ENCODE measurements at places on chromosomes 6 and 20.
A peak's percentile ranks its signal among the peaks of the same experiment; 100 is the strongest.

DNA sequence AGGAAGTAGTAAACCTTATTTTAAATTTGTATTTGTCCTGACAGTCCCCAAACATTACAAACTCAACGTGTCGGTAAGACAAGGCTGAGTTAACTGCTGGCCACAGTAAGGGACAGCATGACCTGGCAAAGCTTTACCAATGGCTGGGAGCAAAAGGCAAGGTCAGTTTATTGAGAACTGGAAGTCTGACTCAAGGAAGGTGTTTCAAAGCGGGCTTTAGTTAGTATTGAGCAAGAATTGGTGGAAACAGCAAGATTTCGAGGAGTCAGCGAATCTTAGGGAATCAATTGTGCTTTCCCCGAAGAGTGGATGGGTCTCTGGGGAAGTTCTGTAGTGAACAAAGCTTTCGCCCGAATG, 885 bp upstream of the GZF1 start:
- DNase-seq = no peak

DNA sequence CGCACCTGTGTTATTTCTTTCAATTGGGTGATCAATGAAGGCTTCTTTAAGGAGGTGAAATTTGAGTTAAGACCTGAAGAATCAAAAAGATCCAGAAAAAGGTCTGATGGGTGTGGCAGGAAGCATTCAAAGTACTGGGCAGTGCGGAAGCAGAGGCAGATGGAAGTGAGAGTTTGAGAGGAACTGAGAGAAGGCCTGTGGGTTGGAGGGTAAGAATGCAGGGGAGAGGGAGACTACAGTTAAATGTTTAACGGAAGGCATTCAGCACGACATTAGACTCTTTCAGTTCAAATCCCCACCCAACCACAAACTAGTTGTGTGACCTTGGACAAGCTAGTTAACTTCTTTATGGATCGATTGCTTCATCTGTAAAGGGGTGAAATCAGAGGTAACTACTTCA, 50.5 kb upstream of the GCM1 start:
- no peak for DNase-seq

DNA sequence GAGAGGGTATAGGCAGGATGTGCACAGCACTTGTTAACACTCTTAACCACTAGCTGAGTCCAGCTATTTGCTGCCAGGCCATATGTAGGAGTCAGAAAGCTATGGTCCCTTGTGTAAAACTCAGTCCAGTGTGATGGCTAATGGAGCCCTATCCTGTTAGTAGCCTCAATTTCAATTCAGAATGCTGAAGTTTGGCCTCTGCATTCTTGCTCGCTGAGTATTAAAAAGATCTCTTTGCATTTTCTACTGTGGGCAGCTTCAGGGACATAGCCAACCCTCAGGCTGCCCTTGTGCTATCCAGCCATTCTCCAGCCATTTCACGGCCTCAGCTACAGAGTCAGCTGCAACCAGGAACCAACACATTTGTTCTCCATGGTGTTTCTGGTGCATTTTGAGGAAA, 92.5 kb downstream of the SPTLC3 start:
- DNase-seq = no peak

GRCh38 chr20:37369846-37370245, 23.9 kb downstream of the SRC start:
- DNase-seq = no peak

DNA sequence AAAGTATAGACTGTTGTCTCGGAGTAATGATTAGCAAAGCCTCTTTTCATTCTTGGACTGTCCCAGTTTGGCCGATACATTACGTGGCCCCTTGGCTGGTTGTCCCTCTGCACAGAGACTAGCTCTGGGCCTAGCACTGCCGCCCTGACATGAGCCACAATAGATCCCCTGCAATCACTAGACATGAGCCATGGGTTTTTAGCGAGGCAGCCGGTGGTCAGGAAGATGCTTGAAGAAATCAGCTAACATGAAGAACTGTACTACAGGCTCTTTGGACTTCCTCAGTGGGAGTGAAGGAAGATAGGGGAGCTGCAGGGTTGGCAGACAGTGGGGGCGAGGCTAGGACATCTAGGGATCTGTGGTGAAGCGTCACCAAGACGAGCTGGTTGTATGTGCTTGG, 11.0 kb downstream of the DUSP22 start:
- no peak for DNase-seq

DNA sequence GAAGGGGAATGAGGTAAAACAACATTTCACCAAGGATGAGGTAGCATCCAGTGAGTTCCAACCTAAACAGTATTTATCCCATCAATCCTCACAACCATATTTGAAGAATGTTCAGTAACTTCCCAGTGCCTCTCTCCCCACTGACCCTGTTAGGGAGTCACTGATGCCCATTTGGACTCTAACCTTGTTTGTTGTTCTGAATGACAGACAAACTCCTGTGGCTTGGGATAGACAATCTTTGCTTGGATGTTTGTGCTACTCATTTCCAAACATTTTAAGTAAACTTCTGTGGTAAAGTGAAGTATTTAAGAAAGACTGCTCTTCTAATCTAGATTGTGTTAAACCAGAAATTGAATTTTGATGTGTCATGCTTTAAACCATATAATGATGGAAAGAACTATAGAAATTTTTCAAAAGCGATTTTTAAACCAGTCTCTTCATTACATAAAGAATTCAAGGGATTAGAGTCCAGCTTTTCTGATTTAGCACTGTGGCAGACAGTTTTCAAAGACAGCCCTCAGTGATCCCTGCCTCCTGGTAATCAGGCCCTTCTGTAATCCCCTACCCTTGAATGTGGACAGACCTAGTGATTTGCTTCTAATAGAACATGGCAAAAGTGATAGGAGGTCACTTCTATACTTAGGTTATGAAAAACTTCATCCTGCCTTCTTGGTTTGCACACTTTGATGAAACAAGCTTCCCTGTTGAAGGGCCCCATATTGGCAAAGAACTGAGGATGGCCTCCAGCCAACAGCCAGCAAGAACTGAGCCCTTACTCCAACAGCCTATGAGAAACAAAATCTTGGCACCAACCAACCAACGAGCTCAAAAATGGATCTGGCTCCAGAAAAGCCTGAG, 191.6 kb downstream of the DST start:
- DNase-seq = no peak

GRCh38 chr20:18314786-18315406, 26.6 kb downstream of the ZNF133 start:
- DNase-seq = peak; percentile 52

DNA sequence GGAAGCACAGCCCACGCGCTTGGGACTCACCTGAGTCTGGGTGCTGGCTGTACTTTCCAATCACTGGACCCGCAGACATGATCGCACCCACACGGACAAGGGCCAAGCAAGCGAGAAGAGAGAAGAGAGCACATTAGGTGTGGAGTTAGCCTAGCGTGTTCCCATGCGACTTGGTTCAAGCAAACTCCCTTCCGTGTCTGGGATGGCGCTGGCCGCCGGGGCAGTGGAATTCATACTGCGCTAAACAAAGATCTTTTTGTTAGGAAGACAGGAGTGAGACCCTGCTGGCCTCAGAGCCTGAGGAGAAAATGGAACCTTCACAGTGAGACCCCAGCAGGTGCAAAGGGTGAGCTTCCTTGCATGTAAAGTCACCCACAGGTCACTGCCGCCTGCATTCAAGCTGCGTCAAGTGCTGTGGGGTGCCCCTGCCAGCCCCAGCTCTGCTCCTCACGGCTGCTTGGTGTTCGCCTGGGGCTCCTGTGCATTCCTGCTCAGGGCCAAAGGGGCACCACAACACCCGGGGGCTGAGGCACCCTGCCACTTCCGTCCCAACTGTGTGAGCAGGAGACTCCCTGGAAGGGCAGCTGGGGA, 26.4 kb downstream of the PSMG4 start:
- DNase-seq = no peak

DNA sequence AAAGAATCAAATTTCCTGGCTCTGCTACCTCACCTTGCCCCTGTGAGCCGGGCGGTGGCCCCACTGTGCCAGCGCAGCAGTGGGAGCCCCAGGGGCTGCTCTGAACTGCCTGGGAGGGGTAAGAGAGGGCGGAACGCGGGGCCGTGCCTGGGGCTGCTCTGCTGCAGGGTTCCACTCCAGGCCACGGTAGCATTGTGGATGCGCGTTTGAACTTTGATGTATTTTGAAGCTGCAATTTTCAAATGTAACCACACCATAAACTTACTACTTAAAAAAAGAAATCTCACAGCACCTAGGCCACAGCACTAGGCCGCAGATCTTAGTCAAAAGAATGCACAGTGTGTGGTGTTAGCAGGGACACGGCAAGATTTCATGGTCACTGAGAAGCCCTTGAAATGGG, 57.5 kb downstream of the PRDM1 start:
- DNase-seq = no peak

- no peak for DNase-seq
Measured at GRCh38 chr20:63406617-63407245, 45.6 kb upstream of the CHRNA4 start.

- DNase-seq = no peak
Measured at GRCh38 chr20:57473246-57474048, 51.5 kb downstream of the CTCFL start.

DNA sequence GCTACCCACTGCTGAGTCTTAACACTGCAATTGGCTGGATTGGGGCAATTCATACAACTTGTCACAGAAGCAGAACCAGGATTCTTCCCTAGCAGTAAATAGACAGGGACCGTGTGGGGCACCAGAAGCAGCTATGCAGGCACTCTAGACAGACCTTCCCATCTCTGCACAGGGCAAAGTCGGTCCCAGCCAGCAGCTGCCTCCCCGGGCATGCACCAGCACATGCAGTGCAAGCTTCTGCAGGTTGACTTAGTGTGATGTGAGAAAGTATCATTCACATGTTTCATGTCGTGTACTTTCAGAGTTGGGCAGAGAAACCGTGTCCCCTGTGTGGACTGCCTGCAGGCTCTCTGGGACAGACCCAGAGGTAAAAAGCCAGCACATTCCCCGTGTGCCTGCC, 98.0 kb upstream of the FOXA2 start:
- no peak for DNase-seq

GRCh38 chr6:53790886-53791285, 3.9 kb upstream of the LRRC1 start:
- no peak for DNase-seq

DNA sequence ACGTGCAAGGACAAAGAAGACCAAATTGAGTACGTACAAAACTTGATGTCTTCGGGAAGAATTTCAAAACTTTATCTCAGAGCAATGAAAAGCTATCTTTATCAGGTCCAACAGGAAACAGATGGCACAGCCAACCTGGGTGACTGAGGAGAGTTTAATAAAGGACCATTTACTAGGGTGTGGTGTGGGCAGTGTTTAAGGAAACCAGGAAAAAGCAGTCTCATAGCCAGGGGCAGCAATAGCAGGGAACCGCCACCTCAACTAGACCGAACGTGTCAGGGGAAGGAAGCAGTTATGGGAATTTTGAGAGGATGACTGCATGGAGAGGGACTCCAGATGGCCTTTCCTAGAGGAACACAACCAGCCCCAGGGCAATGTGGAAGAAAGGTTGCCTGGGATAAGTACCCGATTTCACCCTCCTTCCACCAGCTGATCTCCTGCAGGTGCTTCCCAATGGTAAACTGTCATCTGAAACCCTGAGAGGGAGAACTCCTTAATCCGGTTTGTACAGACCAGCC, 15.2 kb upstream of the TAAR5 start:
- no peak for DNase-seq

- DNase-seq = no peak
Measured at GRCh38 chr6:2203264-2203663, 42.1 kb downstream of the GMDS start.

GRCh38 chr6:118784641-118785164, 109.2 kb upstream of the ASF1A start:
- no peak for DNase-seq

- DNase-seq = peak; percentile 48
Measured at GRCh38 chr6:138815797-138816528, 20.1 kb downstream of the ECT2L start.

DNA sequence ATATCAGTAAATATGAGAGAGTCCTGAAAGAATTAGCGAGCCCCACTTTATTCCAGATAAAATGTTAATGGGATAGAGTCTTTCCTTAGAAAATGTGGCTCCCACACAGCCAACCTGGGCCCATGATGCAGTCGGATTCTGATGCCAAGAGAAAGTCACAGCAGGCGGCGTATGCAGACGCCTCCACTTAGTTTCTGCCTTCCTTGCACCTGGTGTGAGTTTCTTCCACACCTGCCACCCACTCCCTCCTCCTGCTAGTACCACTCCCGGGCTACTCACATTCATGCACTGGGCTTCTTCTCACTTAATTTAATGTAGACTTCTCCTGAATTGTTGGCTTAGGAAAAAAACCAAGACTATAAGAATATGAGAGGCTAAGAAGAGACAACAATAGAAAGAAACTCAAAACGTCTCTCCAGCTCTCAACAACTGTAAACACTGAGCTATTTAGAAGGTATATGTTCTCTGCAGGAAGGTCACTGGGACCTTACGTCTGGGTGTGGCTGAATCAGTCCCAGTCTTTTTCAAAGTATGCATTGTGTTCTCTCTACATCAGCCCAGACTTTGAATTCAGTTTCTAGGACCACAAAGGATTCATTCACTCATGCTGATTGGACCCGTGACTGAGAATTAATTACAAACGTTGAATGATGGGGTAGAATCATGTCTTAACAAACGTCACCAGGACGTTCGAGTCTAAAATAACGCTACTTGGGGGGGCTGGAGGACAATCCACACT, 70.4 kb downstream of the GCNT2 start:
- no peak for DNase-seq

GRCh38 chr6:170437719-170438401, 115.2 kb downstream of the PSMB1 start:
- DNase-seq = peak; percentile 30

DNA sequence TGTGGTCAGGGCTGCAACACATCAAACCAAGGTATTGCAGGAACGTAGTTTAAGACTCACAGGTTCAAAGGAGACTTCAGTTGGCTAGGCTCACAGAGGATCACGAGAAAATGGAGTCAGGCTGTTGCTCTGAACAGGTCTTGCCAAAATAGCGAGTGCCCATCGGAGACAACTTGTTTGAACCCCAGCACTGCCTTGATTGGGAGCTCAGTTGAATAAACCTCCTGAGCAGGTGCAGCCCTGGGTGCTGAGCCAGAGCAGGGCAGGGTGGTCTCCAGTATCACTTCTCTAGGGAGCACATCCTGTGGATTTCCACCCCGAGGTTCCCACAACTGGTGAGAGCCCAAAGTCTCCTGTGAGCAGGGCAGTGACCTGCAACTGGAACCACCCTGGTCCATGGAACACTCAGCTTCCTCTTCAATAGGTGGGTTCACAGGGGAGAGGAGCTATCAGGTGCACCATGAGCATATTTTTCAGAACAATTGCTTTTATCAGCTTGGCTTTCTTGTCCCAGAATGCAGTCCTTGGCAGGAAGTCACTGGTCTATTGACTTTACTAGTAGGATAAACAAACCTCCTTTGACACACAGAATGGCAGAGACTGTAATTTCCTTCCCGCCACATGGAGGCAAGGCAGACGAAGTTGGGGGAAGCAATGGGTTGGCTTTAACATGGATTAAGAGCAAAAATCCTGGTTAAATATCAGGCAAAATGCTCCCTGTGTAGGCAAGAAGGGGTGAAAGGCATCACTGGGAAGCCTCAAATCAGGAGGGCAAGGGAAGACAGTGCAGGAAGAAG, 267.7 kb upstream of the FOXQ1 start:
- DNase-seq = no peak

- peak; percentile 15 for DNase-seq
Measured at GRCh38 chr6:147621263-147621662, 112.8 kb downstream of the SAMD5 start.

- no peak for DNase-seq
Measured at GRCh38 chr6:96675597-96675996, 112.7 kb downstream of the FHL5 start.
